ENCODE measurements at places on chromosomes 13 and 19.
A peak's percentile ranks its signal among the peaks of the same experiment; 100 is the strongest.

GRCh38 chr13:27034678-27035111 is 136.9 kb downstream of the USP12 start:
- DNase-seq: no peak

DNA sequence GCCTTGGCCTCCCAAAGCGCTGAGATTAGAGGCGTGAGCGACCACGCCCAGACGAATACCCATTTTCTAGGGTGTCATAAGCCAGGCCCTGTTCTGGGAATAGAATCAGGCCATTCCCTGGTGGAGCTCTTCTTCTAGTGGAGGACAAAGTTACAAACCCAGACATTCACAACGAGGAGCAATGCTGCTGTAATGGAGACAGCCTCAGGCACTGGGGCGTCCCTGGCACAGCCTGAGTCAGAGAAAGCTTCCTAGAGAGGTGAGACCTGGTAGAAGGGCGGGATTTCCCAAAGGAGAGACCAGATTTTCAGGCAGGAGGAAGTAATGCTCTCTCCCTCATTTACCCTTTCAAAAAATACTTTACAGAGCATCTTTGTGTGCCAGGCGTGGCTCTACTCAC is 12.7 kb downstream of the PRKCG start:
- DNase-seq: no peak

DNA sequence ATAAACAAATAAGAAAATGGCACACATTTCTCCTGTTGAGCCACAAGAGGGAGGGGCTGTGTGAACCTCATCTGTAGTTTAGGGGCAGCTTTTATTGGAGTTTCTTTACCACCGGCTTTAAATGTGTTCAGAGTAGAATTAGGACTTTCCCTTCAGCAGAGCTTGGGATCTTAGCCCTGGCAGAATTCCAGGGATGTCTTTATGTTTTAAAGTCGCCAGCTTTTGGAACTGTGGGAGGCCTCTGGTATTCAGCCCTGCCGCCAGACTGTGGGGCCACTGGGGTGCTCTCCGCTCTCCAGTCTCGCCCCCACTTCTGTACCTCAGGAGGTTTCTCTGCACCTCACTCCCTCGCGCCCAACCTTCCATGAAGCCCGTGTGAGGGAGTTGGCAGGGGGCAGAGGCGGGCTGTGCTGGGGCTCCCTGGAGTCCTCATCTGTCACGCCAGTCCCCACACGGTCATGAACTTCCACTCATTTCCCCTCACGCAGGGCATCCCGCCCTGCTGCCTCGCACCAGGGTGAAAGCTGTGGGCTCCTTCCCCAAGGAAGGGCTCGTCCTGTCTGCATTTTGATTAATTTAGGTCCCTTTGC is 31.5 kb downstream of the CCDC8 start:
- DNase-seq: no peak

GRCh38 chr13:31587698-31588266 is 151.5 kb upstream of the RXFP2 start:
- no peak for DNase-seq

GRCh38 chr19:42563352-42564210 is 31.1 kb downstream of the CEACAM8 start:
- peak; percentile 19 for DNase-seq

DNA sequence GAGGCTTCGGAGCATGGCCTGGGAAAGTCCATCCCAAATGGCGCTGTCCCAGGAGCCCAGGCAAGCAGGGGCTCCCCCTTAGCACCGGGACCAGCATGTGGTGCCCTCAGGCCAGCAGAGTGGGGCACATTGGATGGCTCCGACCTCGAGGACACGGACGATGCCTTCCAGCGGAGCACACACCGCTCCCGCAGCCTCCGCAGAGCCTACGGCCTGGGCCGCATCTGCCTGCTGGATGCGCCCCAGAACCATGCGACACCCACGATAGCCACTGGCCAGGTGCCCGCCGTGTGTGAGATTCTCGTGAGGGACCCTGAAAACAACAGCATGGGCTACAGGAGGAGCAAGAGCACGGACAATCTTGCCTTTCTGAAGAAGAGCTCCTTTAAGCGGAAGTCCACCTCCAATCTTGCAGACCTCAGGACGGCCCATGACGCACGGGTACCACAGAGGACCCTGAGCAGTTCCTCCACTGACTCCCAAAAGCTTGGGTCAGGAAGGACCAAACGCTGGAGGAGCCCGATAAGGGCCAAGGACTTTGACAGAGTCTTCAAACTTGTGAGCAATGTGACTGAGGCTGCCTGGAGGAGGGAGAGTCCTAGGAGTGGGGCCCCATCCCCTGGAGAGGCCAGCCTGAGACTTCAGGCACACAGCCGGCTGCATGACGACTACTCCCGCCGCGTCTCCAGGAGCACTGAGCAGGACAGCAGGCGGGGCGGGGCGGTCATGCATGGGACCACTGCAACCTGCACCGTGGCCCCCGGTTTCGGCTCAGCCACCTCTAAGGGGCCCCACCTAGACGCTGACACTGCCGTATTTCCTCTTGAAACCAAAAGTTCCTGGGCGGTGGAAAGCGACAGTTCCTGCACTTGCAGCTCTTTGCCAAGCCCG is 63.1 kb downstream of the SPATA13 start:
- DNase-seq: no peak

DNA sequence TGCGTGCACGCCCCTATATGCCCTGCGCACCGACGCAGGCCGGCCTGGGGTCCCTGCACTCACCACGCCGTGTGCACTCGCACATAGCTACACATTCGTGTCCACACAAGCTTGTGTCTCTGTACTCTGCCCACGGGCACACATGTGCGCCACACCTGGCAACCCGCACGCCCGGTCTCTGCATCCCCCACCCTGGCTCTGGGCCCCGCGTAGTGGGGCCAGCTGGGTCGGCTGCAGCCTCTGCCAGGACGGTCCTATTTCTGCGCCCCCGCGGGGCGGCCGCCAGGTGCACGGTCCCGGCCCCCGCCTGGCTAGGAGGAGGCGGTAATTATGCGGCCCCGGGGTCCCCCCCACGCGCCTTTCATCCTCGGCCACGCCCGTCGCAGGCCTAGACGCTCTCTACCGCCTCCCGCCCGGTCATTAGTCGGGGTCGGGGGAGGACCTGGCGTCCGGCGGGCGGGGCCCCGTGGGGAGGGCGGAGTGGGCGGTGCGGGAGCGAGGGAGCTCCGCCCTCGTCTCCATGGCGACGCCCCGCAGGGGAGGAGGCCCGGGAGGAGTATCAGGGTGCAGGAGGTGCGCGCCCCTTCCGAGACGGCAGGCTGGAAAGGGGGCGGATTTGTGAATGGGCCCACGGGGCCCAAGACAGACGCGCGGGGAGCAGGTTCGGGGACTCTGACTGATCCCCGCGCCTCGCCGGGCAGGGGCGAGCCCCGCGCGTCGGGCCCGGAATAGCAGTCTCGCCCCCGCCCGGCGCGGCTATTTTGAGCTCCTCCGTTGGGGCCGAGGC is 2.8 kb upstream of the CIRBP start:
- DNase-seq: peak; percentile 84

GRCh38 chr13:106467427-106468122 is 67.9 kb downstream of the EFNB2 start:
- no peak for DNase-seq
